T-cell (primary cell): ENCODE measurements at places on chromosomes 2 and 18. TPM values are rescaled to one million over a fixed set of nuclear protein-coding genes. Genes with fewer than 3 reads are reported as not detected.
A peak's percentile ranks its signal among the peaks of the same experiment; 100 is the strongest.

KRTCAP3 gene
- total RNA-seq = 21.0 TPM

HRH4 gene
- total RNA-seq = 2.7 TPM

MRPS5 gene
- total RNA-seq = 57.9 TPM

GRCh38 chr2:56128235-56128634 is 55.6 kb upstream of the CCDC85A start:
- no peaks in the 10 kb centered on the region for H3K27me3 ChIP-seq
- no peaks in the 10 kb centered on the region for H3K4me1 ChIP-seq
- H3K27ac ChIP-seq = no peak overlapping the region
- H3K4me3 ChIP-seq = no peak overlapping the region
- DNase-seq = no peak

DNA sequence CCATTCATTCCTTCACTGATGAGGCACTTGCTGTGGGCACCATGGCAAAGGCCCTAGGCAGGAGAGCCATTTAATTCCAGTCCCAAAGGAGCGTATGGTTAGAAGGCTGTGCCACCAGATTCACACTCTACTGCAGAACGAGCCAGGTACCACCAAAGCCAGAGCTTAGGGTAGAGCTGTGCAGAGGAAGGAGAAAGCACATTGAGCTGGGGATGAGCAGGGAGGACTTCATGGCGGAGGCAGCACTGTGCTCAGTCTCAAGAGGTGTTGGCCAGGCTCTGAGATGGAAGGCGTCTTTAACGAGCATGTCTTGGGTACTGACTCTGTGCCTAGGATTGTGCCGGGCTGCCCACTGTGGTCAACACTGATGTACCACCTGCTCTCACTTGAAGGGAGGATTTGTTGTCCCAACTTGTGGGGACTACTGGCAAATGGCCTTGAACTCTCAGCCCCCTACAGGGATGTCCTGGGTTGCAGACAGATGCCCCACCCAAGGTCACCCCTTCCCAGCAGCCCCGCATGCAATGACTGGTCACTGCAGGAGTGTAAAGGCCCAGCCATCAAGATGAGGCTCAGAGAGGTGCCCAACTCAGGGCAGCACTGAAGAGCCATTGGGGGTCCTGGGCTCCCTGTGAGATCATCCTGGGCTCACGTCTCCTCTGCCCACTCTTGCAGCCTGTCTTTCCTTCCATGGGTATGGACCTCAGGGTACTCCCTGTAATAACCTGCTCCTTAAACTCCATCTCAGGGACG is 251.4 kb downstream of the GLI2 start:
- DNase-seq = no peak
- H3K4me1 ChIP-seq = no peaks in the 10 kb centered on the region
- no peak overlapping the region for H3K27ac ChIP-seq
- no peaks in the 10 kb centered on the region for H3K36me3 ChIP-seq
- H3K4me3 ChIP-seq = no peak overlapping the region
- no peaks in the 10 kb centered on the region for H3K27me3 ChIP-seq

GRCh38 chr18:45664824-45665763 is 49.8 kb downstream of the SLC14A2 start:
- peak overlapping the region; percentile 75 for H3K27ac ChIP-seq
- H3K4me3 ChIP-seq = no peak overlapping the region
- H3K4me1 ChIP-seq = peaks cover 48% of the 10 kb centered on the region
- H3K27me3 ChIP-seq = no peaks in the 10 kb centered on the region

GRCh38 chr2:230643576-230644291 is 68.9 kb upstream of the CAB39 start:
- no peaks in the 10 kb centered on the region for H3K27me3 ChIP-seq
- no peaks in the 10 kb centered on the region for H3K36me3 ChIP-seq
- peak overlapping the region; percentile 79 for H3K27ac ChIP-seq
- no peak for DNase-seq
- H3K4me3 ChIP-seq = no peak overlapping the region

PLA2R1 gene
- not detected for total RNA-seq

DNA sequence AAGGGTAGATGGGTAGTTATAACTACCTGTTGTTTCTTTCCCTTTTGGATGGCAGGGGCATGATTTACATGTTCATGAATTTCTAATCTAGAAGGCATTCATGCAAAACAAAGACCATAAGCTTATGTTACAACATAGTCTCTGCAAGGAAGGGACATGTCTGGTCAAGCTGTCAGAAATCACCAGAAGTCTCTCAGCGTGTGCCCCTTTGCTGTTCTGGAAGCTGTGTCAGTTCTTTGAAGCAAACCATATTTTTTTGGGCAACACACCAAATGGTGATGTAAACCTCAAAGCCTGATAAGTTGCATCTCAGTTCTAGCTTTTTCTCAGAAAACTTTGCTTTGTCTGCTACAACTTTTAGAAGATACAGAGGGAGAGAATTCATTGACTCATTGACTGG is 173.5 kb upstream of the CTAGE1 start:
- no peaks in the 10 kb centered on the region for H3K36me3 ChIP-seq
- no peaks in the 10 kb centered on the region for H3K27me3 ChIP-seq
- no peak for DNase-seq
- no peak overlapping the region for H3K27ac ChIP-seq

- peaks cover 8% of the 10 kb centered on the region for H3K4me1 ChIP-seq
- no peak overlapping the region for H3K27ac ChIP-seq
- H3K27me3 ChIP-seq = no peaks in the 10 kb centered on the region
- no peaks in the 10 kb centered on the region for H3K36me3 ChIP-seq
- H3K4me3 ChIP-seq = no peak overlapping the region
- DNase-seq = no peak
Measured at GRCh38 chr2:109139865-109140396, 10.9 kb downstream of the SH3RF3 start.

GRCh38 chr18:47912794-47913585 is 17.5 kb downstream of the SMAD2 start:
- no peak for DNase-seq
- H3K27me3 ChIP-seq = no peaks in the 10 kb centered on the region
- peaks cover 3% of the 10 kb centered on the region for H3K36me3 ChIP-seq
- peak overlapping the region; percentile 55 for H3K27ac ChIP-seq

DNA sequence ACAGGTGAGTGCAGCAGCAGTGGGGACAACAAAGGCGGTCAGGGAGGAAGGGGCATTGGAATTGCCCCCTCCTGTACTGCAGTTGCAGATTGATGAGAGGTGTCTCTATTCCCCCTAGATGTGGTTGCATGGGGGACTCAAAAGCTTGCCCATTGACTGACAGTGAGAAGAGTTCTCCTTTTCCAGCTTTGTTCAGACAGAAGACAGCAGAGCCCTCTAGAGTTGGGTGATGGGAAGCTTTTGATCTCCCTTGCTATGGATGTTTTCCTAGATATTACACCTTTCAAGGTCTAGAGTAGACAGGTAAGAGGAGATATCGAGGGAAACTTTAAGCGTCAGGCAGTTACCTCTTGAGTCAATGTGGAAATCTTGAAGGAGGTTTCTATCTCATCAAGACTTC is 2.9 kb downstream of the PROKR1 start:
- H3K27me3 ChIP-seq = peaks cover 42% of the 10 kb centered on the region
- H3K27ac ChIP-seq = no peak overlapping the region
- no peak overlapping the region for H3K4me3 ChIP-seq

DNA sequence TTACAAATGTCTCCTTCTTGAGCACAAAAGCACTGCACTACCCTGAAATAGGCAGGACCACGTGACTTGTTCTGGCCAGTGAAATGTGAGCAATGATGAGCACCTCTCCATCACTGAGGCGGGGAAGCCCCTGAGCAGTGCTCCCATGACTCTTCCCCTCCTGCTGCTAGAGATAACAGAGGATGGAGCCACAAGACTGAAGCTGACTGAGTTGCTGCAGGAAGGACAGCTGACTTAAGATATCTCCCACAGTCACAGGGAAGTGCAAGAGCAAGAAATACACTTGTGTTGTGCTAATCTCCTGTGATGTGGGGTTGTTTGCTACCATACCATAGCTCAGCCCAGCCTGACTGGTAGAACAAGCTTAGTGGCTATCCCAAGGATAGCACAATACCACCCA is 38.7 kb downstream of the STK39 start:
- H3K27ac ChIP-seq = no peak overlapping the region
- no peaks in the 10 kb centered on the region for H3K36me3 ChIP-seq
- DNase-seq = no peak
- H3K4me1 ChIP-seq = peaks cover 17% of the 10 kb centered on the region
- no peaks in the 10 kb centered on the region for H3K27me3 ChIP-seq

DNA sequence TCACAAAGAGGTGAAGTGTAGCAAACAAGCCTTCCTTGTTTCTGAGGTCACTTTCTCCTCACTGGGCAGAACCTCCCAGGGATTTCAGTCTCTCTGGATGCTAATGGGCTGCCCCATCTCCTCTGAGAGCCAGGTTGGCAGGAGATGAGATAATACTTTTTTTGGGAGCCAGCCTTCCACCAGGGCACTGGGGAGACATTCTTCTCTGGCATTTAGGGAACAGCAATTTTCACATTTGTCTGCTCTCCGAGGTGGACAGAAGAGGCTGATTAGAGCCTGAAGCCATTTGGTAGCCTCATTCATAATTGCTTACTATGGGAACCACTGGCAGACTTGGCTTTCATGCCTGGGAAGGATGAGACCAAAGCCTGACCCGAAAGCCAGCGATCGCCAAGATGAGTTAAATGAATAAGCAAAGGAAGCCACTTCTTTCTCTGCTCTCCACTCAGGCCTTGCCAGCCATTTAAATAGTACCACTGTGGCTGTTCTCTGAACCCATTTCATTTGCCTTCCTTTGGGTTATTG is 70.1 kb downstream of the NRP2 start:
- DNase-seq = no peak
- no peak overlapping the region for H3K4me3 ChIP-seq
- H3K4me1 ChIP-seq = no peaks in the 10 kb centered on the region
- no peaks in the 10 kb centered on the region for H3K36me3 ChIP-seq
- no peak overlapping the region for H3K27ac ChIP-seq

- no peaks in the 10 kb centered on the region for H3K36me3 ChIP-seq
- peak overlapping the region; percentile 77 for H3K27ac ChIP-seq
- H3K27me3 ChIP-seq = no peaks in the 10 kb centered on the region
- no peak overlapping the region for H3K4me3 ChIP-seq
- H3K4me1 ChIP-seq = peaks cover 61% of the 10 kb centered on the region
Measured at GRCh38 chr2:101330253-101330933, 21.9 kb upstream of the RNF149 start.

VWA3B gene
- not detected for total RNA-seq

GRCh38 chr2:19895535-19895934 is 6.2 kb downstream of the TTC32 start:
- H3K27ac ChIP-seq = no peak overlapping the region
- H3K4me3 ChIP-seq = no peak overlapping the region
- no peaks in the 10 kb centered on the region for H3K36me3 ChIP-seq
- DNase-seq = no peak
- H3K4me1 ChIP-seq = peaks cover 14% of the 10 kb centered on the region
- no peaks in the 10 kb centered on the region for H3K27me3 ChIP-seq

HK2 gene
- 9.2 TPM for total RNA-seq

ANKRD44 gene
- total RNA-seq = 225 TPM

GRCh38 chr2:39289609-39290008 is 45.8 kb upstream of the CDKL4 start:
- H3K4me1 ChIP-seq = no peaks in the 10 kb centered on the region
- H3K36me3 ChIP-seq = peaks cover 11% of the 10 kb centered on the region
- H3K27me3 ChIP-seq = no peaks in the 10 kb centered on the region
- H3K4me3 ChIP-seq = no peak overlapping the region
- DNase-seq = no peak
- H3K27ac ChIP-seq = no peak overlapping the region

- DNase-seq = no peak
- H3K4me3 ChIP-seq = no peak overlapping the region
- H3K27ac ChIP-seq = no peak overlapping the region
- H3K36me3 ChIP-seq = no peaks in the 10 kb centered on the region
Measured at GRCh38 chr2:128600581-128601297, 282.1 kb upstream of the HS6ST1 start.

GRCh38 chr2:23377771-23378170 is 7.2 kb upstream of the KLHL29 start:
- H3K27ac ChIP-seq = no peak overlapping the region
- H3K27me3 ChIP-seq = peaks cover 8% of the 10 kb centered on the region
- H3K4me1 ChIP-seq = peaks cover 10% of the 10 kb centered on the region

DNA sequence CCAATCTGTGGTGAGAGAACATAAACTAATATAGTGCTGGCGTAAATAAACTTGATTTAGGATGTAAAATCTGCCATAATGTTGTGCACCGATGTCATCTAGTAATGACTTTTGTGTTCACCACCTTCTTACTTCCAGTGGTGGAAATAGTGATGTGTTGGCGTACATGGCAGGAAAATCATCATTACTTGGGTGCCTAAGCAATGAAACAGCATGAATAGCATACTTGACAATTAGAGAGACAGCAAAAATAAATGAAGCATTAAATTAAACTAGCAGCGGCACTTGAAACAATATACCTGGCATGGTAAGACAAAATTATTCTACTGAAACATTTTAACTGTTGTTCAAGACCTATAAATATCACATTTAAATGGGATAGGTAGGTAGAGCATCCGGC is 73.2 kb upstream of the DSC1 start:
- DNase-seq = no peak
- H3K36me3 ChIP-seq = no peaks in the 10 kb centered on the region

ITGB6 gene
- not detected for total RNA-seq

MBOAT2 gene
- total RNA-seq = 2.8 TPM

ALPG gene
- total RNA-seq = not detected

FIGN gene
- not detected for total RNA-seq

LYPD6B gene
- not detected for total RNA-seq

ABCG8 gene
- not detected for total RNA-seq

GRCh38 chr2:78701546-78701945 is 324.0 kb upstream of the REG3G start:
- H3K27ac ChIP-seq = no peak overlapping the region
- no peaks in the 10 kb centered on the region for H3K36me3 ChIP-seq
- H3K27me3 ChIP-seq = no peaks in the 10 kb centered on the region
- H3K4me1 ChIP-seq = no peaks in the 10 kb centered on the region
- no peak for DNase-seq

DNA sequence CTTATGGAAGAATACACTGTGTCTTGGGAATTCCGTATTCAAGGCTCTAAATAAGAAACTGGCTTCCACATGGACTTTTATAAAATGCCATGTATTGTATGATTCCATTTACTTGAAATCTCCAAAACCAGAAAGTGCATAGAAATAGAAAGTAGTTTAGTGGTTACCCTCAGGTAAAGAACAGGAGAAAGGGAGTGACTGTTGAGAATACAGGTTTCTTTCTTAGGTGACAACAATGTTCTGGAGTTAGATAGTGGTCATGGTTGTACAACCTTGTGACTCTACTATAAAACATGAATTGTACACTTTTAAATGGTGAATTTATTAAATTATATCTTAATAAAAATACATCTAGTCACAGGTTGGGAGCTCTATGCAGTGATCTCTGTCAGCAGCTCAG is 481.8 kb downstream of the SPAG16 start:
- no peak overlapping the region for H3K4me3 ChIP-seq
- no peaks in the 10 kb centered on the region for H3K4me1 ChIP-seq
- no peaks in the 10 kb centered on the region for H3K27me3 ChIP-seq
- H3K27ac ChIP-seq = no peak overlapping the region

DNA sequence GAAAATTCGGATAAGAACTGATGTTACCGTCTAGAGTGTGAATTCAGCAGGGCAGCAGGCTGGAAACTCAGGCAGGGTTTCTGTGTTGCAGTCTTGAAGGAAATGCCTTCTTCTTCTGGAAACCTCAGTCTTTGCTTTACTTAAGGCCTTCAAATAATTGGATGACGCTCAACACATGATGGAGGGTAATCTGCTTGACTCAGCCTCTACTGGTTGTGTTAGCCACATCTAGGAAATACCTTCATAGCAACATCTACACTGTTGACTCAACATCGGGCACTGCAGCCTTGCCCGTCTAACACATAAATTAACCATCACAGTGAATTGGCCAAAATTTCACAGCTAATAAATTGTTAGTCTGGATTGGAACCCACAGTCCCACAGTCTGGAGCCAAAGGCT is 37.2 kb downstream of the YPEL5 start:
- H3K27me3 ChIP-seq = no peaks in the 10 kb centered on the region
- no peak overlapping the region for H3K27ac ChIP-seq
- no peak overlapping the region for H3K4me3 ChIP-seq
- no peaks in the 10 kb centered on the region for H3K36me3 ChIP-seq
